ENCODE measurements at places on chromosomes 13 and 19.

GRCh38 chr19:16038196-16038695 is 38.0 kb upstream of the TPM4 start:
- no peak for DNase-seq

- DNase-seq, result no peak
Observed at GRCh38 chr13:67101730-67102467, 128.2 kb downstream of the PCDH9 start.

DNA sequence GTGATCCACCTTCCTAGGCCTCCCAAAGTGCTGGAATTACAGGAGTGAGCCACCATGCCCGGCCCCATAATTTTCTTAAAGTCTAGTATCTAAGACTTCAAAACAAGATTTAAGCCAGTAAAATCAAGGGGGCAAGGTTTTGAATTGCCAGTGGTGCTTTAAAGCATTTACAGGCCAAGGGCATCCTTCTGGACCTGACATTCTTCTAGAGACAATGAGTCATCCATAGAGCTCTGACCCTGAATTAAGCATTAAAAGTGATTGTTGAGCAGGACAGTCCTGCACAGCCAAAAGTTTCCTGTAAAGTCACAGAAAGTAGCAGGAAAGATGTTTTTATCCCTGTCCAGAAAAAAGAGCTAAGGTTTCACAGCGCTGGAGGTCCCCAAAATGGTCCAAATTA is 50.9 kb upstream of the ATP12A start:
- no peak for DNase-seq

GRCh38 chr19:13024126-13024950 is 29.1 kb downstream of the NFIX start:
- no peak for DNase-seq

- DNase-seq, result no peak
Observed at GRCh38 chr19:12949363-12950283, 4.0 kb downstream of the RAD23A start.

- no peak for DNase-seq
Observed at GRCh38 chr13:109715902-109716301, 70.5 kb downstream of the IRS2 start.

DNA sequence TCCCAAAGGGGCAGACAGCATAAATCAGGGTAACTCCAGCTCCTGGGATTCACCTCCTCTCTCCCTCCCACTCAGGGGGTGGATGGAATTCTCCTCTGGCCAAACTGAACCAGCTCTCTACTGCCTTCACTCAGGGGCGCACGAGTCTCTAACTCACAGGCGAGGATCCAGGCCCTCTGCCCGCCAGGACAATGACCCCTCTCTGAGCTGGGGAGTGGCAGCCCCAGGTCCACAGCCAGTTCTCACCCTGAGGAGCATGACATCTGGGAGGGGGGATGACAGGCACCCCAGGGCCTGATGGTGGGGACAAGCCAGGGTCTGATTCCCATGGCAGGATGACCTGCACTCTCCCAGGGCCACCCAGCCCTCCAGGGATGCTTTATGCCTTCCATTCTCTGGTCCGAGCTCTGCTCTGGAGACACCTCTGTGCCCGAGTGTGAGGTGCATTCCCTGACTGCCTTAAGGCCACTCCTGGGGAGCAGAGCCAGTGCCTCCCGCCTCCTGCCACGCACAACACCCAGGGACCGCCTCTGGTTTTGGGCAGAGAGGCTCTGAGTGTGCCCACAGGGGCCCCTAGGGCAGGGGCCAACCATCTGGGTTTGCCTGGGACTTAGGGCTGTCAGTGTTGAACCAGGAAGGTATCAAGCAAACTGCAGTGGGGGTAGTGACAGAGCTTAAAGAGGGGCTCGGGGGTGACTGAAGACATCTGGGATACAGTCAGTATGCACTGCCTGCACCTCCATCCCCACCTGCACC is 66.2 kb downstream of the GNG7 start:
- DNase-seq, result no peak

DNA sequence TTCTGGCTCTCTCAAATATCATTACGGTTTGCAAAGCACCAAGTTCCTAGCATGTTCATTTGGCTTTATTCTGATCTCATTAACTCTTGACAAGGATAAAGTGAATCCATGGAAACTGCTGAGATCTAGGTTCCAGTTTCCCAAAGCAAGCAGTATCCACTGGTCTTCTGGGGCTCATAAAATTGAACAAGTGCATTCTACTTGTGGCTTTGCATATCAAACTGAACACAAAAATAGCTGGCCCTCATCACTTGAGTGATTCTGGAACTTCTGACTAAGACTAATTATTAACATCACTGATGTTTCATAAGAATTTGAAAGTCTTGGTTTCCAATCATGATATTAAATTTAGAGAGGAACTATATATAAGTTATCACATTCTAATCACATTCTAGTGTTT is 6.3 kb upstream of the KCTD12 start:
- no peak for DNase-seq

- no peak for DNase-seq
Observed at GRCh38 chr13:55669051-55669450, 1471.7 kb upstream of the PRR20A start.

DNA sequence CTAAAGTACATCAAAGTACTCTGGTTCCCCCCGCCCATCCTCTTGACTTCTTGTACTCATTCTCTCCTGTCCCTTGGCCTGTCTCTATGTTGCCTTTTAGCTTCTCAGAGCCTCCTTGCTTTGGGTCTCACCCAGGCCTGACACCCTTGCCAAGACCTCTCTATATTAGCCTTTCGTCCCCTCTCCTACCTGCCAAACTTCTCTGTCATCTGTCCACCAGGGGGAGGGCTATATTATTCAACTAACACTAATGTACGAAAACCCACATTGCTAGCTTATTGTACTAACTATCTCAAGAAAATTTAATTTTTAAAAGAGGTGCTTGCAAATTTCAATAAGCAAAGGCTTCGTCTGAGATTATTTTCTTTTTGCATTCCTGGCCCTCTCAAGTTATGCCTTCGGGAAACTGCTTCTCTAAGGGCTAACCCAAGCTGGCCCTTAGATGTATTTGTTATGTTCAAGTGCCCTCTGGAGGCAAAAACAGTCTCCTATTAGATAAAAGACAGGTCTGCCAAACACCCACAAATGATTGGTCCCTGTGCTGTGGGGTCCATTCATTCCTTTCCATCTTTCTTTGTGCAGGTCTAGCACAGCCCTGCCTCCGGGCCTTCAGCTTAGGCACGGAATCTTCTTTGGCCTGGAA is 6.3 kb upstream of the MRPS31 start:
- peak; percentile 11 for DNase-seq

GRCh38 chr13:61417086-61417570 is 1.5 kb upstream of the PCDH20 start:
- DNase-seq, result no peak

Data from stimulated activated CD8-positive, alpha-beta memory T cell treated with anti-CD3 and anti-CD28 coated beads, Interleukin-7, amount 100 ng/mL, for 1 hour (primary cell).